Activated CD4-positive, alpha-beta memory T cell treated with anti-CD3 and anti-CD28 coated beads, Interleukin-2, amount 10 ng/mL, durations not matched to agents 7 days and 5 days (primary cell): ENCODE measurements at places on chromosomes 2 and 18. TPM values are rescaled to one million over a fixed set of nuclear protein-coding genes. Genes with fewer than 3 reads are reported as not detected.

INHBB gene
- not detected for total RNA-seq

DNA sequence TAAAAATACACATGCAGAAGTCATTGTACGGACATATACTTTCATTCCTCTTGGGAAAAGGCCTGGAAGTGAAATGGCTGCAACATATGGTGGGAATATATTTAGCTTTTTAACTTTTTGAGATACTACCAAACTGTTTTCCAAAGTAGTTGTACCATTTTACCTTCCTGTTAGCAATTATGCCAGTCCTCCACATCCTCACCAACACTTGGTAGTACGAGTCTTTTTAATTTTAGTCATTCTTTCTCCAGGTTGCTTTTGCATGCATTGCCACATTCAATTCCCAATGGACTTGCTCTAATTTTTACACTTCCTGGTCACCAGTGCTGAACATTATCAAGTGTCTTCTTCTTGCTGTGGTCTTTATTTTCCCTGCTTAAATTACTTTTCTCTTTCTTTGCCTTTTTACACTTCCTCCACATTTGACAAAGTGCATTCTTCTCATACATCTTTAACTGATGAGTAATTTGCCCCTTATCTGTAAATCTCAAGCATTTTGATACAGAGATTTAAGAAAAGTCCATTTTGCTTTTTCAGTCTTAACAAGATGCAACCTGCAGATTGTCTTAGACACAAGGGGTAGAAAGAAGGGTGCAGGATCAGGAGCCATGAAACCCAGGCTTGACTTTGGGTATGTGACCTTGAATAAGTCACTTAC lies 14.5 kb downstream of the VIT start:
- no peak for DNase-seq

- no peak for DNase-seq
Measured at GRCh38 chr2:108918156-108918874, 70.7 kb downstream of the EDAR start.

DNA sequence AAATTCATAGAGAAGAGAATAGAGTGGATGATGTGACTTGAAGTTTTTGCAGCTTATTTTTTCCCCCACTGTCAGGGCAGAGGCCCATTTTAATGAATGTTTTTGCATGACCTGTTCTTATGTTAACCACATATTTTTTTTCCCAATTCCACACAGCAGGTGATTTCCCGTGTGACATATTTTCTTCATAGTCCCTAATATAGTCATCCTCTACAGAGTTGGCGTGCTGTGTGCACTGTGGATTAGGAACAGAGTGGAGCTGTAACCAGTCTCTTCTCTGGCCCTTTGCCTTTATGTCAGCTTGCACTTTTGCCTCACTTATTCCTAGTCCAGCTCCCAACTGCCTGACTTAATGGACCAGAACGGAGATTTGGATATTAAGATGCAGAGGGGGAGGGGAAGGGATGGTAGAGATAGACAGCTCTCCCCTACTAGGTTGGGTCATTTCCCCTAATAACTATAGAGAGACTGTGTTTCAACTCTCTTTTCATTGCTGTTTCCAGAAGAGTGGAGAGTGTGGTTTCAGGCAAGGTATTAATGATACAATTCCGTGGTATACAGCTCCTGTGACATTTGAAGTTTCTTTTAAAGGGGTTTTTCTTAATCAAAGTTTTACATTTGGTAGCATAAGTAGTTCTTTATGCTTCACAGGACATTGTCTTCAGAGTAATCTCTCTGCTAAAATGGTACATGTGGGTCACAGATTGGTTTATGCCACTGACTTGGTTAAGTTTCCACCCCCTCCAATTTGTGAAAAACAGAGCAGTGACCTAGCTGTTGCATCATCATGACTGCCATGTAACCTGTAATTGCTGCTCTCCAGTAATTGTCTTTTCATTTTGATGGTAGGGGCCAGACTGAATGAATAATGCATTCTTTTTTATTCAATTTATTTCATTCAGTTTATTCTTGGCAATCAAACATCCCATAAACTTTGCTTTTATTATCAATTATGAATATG lies 161.3 kb downstream of the HAUS1 start:
- no peak for DNase-seq

DNA sequence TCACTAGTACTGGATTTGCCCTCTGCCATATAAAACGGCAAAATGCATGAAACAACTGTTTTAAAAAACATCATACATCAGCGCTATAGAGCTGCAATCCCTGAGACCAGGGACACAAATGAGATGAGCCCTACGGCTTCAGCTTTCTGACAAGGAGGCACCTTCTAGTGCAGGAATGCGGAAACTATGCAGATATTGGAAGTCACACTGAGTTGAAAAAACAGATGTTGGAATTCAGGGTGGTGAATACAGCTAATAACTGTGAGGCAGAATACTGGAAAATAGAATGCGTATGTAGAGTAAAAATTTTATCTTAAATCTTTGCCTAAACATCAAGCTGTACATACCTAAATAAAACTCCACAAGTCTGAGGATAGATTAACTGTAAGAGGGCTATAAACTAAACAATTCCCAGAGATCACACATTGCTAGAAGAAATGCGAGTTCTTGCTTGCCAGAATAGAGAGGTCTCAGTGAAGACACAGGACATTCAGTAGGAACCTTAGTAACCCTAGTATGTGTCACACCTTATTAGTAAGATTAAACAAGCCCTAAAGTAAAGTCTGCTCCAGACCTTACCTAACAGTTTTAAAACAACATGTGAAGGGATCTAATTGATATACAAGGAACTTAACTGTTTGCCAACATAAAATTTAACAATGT lies 541.4 kb upstream of the DDX18 start:
- no peak for DNase-seq

DNA sequence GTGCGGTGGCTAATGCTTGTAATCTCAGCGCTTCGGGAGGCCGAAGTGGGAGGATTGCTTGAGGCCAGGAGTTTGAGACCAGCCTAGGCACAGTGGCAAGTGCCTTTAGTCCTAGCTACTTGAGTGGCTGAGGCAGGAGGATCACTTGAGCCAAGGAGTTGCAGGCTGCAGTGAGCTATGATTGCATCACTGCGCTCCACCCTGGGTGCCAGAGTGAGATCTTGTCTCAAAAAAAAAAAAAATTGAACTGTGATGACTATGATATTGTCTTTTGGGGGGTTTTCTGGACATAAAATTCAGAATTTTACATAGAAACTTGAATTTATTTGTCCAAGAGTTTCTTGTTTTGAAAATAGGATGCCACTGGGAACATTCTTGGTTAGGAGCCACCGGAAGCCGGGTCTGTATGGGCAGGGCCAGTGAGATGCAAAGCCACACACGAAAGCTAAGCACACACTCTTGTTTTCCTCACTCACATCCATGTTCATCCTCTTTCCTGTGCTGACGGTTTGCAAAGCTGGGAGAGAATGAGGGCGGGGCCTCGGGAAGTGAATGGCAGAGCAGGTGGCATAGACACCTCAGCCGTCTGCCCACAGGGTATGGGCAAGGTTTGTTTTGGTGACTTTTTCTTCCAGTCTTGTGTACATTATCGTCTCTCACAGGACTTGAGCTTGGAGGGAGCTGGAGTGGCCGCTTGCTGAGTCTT lies 12.6 kb downstream of the AGAP1 start:
- no peak for DNase-seq
